ENCODE measurements at places on chromosomes 13 and 19.

DNA sequence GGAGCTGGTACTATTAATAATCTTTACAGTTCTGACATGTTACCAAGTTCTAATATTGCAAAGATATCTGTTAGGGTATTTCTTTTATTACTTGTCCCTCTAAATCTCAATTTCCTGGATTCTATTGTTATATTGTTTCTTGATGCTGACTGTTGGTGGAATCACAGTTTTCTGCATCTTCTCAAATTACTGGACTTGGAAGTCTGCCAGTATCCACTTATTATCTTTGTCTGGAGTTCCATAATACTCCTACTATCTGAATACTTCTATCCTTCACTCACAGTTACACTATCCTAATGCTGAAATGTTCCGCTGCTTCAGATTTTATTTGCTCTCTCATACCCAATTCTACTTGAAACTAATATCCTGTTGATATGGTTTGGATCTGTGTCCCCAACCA, 1985.7 kb upstream of the PRR20A start:
- DNase-seq: no peak

DNA sequence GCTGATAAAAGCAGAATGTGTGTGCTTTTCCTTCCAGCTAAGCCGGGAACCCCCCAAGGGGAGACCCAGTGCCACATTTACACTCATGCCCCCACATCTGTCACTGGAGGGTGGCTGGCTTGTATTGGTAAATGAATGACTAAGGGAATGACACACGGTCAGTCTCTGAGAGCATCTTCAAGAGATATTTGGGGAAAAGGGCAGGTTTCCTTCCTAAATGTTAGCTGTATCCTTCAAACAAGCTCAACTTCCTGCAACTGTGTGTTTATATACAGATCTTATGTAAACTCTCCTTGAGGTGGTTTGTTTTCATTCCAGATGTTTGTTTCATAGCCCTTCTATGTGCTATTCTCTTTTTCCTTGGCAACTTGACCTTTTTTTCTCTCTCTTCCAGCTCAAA, 192.6 kb downstream of the COL4A1 start:
- DNase-seq: no peak

GRCh38 chr13:51091839-51092238, 19.2 kb downstream of the C13orf42 start:
- no peak for DNase-seq

DNA sequence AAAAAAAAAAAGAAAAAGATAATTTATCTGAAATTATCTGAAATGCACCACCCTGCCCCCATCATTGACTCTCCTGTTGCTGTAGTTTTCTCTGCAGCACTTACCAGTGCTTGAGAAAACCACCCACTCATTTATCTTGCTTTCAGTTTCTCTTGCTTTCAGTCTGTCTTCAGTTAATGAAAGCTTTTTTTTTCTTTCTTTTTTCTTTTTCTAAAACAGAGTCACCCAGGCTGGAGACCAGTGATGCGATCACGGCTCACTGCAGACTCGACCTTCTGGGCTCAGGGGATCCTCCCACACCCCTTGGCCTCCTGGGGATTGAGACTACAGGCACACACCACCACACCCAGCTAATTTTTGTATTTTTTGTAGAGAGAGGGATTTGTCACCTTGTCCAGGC, 4.3 kb upstream of the ACP5 start:
- peak; percentile 49 for DNase-seq

DNA sequence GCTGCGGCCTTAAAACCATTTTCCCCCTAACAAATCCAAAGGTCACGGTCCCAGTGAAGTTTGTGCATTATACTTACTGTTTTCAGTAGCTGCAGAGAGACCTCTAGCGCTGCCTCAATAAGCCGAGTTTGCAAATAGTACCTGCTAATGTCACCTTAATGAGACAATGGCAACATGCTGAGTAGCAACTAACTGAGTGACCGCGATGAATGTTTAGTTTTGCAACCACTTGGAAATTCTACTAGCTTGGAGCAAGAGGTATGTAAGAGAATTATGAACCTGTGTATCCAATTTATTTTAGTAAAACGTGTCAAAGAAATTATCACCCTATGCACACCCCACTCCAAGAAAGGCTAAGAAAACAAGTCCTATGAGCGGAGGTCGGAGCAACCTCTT, 1.2 kb downstream of the KPNA3 start:
- DNase-seq: peak; percentile 38

GRCh38 chr19:29815231-29815630, 3.4 kb downstream of the CCNE1 start:
- peak; percentile 22 for DNase-seq

Measured in activated CD4-positive, alpha-beta T cell treated with anti-CD3 and anti-CD28 coated beads, Interleukin-2, amount 10 ng/mL, durations not matched to agents 7 days and 5 days (primary cell).